Amniotic epithelial cell (primary cell): ENCODE measurements at places on chromosomes 2 and 18.
A peak's percentile ranks its signal among the peaks of the same experiment; 100 is the strongest.

GRCh38 chr2:204363513-204363912 is 181.8 kb upstream of the PARD3B start:
- DNase-seq: no peak

DNA sequence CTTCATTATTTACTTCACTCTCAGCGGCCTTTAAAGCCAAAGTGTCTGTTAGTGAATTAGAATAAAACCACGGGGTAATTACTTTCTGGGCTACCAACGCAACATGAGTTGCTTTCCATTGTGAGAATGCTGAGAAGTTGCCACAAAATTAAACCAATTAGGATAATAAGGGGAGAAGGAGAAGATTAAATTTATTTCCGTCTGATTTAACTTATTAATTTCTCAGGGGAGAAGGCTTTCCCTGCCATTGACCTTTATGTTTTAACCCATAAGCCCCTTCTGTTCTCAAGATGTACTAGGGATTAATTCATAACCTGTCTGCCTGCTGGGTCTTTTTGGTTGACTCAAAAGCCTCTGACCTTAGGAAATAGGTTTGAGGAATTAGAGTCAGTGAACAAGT is 42.3 kb upstream of the IGFBP5 start:
- DNase-seq: no peak

GRCh38 chr18:24403076-24403475 is 5.5 kb upstream of the OSBPL1A start:
- DNase-seq: no peak

GRCh38 chr2:207960090-207960489 is 65.2 kb downstream of the PLEKHM3 start:
- no peak for DNase-seq

- peak; percentile 79 for DNase-seq
These were observed 20.8 kb downstream of the RASGRP3 start for GRCh38 chr2:33497221-33497650.

GRCh38 chr2:25845843-25846505 is 32.3 kb downstream of the ASXL2 start:
- peak; percentile 82 for DNase-seq

DNA sequence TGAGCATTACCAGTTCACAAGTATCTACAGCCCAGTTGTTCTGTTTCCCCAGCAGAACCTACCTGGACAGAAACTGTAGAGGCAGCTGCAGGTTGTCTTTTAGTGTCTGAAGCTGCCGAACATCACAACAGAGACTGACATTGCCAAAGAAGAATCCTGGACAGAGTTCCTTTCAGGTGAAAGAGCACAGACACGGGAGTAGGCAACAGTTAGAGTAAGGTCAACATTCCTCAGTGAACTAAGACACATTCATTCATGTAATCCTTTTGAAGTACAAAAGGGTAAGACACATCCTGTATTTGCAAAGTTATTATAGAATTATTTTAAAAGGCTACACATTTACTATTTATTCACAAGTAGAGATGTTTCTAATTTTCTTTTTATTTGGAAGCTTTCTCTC is 14.3 kb downstream of the NPC1 start:
- no peak for DNase-seq

GRCh38 chr18:8615397-8616027 is 6.3 kb downstream of the RAB12 start:
- DNase-seq: peak; percentile 91

DNA sequence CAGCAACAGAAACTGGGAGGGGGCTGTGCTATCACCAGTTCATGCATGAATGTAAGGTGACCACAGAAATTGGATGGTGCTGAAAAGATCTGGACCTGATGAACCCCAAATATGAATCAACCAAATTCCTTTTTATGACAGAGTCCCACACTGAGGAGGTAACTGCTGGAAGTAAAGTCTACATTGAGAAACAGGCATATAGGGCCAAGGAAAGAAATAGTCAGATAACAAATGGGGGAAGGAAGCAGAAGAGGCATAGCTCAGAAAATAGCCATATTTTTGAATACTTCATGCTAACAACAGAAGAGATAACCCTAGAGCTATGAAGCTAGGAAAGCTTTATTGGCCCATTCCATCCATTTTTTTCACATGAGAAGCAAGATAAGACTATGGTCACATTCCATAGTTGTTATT is 25.8 kb downstream of the ZC3H6 start:
- DNase-seq: peak; percentile 98

- DNase-seq: no peak
These were observed 38.4 kb upstream of the ZNF236 start for GRCh38 chr18:76783786-76784484.

DNA sequence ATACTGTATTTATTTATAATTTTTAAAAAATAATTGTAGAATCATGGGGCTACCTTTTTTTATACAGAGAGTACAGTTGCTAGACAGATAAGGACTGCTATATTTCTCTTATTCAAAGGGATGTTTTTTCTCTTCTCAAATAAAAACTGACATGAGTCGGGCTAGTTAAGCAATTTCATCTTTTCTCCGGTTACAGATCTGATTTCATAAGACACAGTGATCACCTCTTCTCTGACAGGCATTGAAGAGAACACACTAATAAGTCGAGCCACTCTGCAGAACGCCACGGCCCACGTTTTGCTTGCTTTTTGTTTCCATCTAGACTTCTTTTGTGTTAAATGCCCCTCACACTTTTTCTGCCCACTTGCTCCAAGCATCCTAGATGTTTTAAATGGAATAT is 85.4 kb downstream of the HNRNPLL start:
- DNase-seq: peak; percentile 67

DNA sequence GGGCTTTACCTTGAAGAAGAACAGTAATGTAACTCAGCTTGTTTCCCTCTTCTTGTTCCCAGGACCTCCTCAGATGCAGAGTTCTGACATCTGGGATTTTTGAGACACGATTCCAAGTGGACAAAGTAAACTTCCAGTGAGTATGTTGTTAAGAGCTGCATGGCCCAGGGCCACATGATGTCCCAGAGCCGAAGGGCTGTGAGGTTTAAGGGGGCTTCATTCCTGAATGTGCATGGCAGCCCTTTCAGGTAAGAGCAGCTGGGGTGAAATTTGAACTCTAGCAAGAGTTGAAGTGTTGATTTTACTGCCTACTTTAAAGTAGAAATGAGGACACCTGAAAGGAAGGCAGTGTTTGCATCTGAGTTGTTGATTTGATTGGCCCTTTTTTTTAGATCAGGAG is 13.3 kb downstream of the CHMP1B start:
- DNase-seq: no peak

DNA sequence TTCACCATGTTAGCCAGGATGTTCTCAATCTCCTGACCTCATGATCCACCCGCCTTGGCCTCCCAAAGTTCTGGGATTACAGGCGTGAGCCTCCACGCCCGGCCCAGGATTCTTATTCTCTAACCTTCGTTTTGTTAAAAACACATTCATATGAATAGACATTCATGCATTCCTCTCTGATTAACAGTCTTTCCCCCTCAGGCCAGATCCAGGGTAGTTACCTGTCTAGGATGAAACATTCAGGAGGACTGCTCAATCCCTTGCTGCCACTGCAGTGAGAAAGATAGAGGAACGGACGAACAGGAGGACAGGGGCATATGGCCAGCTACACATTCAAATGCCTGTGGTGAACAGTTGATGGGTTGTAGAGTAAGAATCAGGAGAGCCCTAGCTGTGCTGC is 39.6 kb upstream of the EPC2 start:
- DNase-seq: no peak

DNA sequence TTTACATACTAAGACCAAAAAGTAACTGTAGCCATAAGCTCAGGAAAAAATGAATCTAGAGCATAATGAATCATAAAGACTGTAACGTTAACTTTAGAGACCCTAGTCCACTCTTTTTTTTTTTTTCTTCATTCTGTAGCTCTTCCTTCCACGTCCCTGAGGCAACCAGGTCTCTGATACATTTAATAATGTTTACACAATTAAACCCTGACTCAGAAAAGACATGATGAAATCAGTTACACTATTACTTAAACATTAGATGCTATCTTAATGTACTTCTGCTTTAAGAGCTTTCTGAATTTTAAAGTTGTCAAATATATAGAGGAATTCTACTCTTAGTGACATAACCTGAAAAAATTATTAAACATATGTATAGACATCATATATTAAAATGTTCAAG is 1121.5 kb upstream of the DDX18 start:
- DNase-seq: no peak

- DNase-seq: no peak
These were observed 13.5 kb upstream of the NTSR2 start for GRCh38 chr2:11683476-11683875.

GRCh38 chr2:206518997-206519396 is 75.7 kb downstream of the ADAM23 start:
- no peak for DNase-seq

DNA sequence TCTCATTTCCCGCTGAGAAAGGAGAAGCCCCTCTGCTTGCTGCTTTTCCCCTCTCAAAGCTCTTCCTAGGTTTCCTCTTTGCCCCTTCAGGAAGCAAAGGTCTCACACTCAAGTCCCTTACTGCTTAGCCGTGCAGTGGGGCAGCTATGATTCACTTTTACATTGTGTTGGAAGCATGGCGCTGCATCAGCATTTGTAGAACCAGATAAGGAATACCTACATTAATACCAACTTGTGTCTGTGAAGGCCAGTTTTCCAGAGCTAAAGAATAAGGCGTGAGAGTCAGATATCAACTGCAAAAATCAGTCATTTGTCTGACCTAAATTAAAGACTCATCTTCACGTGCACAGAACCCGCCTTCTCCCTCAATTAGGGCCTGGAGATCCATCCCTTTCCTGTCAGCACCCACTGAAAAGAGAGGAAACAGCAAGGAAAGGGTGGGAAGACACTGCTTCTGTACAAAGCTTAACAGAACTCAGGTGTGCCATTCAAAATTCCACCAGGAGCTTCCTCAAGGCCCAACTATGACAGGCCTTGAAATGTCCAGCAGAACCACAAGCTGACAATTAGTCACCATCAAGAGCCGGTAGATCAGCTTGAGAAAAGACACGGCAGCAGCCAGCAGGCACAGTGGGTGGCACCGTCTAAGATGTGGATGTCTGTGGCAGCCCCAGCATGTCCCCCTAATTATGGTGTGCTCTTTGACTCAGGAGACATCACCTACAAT is 16.1 kb upstream of the XDH start:
- no peak for DNase-seq

DNA sequence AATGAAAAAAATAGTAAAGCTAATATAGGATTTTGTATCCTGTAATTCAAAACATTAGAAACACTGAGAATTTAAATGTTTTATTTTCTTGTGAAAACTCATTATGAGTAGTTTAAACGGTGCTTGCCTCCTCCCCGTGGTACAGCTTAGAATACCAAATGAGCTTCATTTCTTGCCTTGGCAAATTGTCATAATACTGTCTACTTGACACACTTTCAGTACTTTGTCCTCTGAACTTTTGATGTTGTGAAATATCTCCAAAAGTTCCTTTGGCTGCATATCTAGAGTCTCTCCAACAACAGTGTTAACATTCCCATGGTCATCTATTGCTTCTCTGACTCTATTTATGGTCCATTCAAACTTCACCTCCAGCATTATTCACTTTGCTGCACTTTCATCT is 61.9 kb upstream of the EPB41L5 start:
- DNase-seq: peak; percentile 7

GRCh38 chr2:231397011-231397927 is 1.8 kb downstream of the B3GNT7 start:
- no peak for DNase-seq

DNA sequence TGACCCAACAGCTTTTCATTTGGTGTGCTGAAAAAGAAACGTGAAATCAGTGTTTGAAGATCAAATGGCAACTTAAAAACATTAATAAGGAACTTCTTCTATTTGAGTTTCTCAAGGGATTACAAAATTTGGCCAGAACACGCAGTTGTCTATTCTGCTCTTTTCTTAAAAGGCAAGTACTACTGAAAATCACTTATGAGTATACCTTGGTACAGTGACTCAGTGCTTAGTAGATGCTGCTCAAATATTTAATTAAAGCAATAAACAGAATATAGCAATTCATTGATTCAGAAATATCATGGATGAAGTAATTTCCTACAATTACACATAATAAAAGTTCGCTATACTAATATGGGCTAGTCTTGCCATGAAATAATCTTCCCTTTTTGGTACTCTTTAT is 38.2 kb upstream of the MCM6 start:
- DNase-seq: no peak

- DNase-seq: no peak
These were observed 141.0 kb upstream of the BCL2L11 start for GRCh38 chr2:110979471-110980338.

GRCh38 chr2:65762068-65762467 is 329.7 kb upstream of the SPRED2 start:
- DNase-seq: no peak

DNA sequence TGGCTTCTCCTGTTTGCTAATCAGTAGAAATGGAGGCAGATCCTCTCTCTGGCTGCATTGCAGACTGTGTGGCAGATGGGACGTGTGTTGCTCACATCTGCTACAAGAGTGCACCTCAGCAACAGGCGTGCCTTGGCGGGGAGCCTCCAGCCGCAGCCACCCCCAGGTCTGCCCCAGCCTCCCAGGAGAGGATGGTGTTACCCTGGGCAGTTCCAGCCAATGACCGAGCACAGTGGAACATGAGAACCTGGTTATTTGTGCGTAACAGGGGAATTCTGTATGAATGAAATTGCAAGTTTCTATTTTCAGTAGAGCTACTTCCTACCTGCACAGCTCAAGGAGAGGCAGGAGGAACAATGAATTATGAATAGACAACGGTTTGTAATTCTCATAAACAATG is 130.6 kb upstream of the CBLN2 start:
- DNase-seq: no peak

DNA sequence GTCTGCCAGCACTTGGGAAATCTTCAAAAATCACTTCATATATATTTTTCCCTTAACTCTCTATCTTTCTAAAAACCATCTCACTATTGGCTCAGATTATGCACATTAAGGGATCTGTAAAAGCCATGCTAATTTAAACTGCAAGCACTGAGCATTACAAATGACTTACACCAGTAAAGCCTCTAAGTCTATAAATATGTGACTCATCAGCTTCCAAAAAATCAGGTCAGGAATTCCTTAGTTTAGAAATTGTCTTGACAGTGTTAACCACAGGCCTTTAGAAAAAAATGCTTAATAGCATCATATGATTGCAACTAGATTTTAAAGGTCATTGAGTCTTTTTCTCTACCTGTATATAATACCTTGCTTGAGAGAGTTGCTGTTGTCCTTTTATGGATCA is 1113.6 kb upstream of the PIK3C3 start:
- DNase-seq: peak; percentile 83

DNA sequence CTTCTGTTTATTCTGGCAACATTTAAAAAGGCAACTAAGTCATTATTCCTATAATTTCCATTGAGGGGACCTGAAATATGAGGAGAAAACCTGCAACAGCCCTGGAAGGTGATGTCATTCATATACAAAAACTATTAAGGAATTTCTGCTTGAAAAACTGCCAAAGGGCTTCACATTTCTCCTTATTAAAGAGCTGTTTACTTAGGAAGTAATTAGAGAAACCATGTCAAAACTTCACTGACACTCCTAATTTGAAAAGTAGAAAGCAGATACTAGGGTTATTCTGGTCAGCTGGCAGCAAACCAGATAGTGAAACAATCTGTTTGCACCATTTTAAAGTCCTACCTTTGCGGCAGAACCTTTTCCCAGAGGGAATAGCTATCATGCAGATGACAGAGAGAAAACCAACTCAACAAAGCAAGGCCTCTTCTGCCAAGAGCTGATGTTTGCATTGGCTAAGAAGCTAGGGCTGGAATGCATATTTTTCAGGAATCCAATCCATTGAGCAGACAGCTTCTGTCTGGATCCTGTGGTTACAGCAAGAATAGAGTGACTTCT is 592.2 kb upstream of the SYT4 start:
- DNase-seq: peak; percentile 63
